Fibroblast of the aortic adventitia (primary cell): ENCODE measurements at places on chromosomes 7 and 10. TPM values are rescaled to one million over a fixed set of nuclear protein-coding genes. Genes with fewer than 3 reads are reported as not detected.
A peak's percentile ranks its signal among the peaks of the same experiment; 100 is the strongest.

DNA sequence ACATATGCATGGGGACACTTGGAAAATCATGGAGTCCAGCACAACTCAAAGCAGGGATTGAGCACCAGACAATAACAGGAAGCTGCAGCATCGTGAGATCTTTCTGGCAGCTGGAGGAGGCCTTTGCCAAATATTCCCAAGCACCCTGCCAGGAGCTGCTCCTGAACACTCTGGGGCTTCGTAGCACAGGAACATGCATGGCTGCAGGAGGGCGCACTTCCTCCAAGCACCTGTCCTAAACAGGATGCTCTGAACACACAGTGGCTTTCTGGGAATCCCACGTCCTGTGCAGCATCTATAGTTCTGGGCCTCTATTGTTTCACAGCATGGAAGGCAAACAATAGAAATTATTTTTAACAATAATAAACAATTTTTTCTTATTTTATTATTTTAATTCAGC is 4.1 kb downstream of the ABLIM1 start:
- DNase-seq = no peak

DNA sequence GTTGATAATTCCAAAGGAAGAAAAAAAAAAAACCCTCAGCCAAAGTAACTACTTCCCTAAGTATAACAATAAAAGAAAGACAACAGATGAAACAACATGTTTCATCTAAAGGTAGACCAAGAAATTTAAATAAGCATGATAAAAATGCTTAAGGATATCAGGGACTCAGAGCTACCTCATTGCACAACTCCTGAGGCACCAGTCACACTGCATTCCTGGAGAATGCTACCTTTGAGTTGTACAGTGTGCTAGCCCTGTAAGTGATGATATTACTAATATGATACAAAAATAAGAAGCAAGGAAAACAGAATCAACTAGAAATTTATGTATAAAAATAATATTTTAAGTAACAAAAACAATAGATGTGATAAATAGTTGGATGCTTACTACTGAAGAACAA is 29.5 kb upstream of the C7orf33 start:
- DNase-seq = no peak

DNA sequence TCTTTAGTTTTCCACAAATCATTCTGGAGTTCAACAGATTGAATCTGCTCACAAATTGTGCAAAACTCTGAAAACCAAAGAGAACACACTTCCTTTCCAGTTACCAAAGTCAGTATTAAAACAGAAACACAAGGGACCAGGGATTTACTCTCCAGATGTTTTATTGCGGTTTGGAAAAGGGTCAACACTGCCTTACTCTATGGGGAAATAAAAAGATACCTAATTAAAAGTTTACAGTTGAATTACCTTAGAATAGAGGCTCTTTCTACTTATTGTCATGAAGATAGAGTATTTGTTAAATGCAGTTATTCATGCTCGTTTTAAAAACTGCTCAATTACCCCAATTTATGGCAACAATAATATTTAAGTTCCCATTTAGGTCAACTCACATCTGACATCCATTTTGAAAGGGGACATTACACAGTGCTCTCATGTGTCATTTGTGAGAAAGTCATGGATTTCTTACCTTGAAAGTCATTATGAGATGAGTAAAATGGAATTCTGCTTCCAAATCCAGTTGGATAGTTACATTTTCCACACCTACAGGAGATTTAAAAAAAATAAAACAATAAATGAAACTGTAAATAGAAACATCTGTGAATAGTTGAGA is 8.4 kb downstream of the LAMB1 start:
- peak; percentile 30 for DNase-seq

DNA sequence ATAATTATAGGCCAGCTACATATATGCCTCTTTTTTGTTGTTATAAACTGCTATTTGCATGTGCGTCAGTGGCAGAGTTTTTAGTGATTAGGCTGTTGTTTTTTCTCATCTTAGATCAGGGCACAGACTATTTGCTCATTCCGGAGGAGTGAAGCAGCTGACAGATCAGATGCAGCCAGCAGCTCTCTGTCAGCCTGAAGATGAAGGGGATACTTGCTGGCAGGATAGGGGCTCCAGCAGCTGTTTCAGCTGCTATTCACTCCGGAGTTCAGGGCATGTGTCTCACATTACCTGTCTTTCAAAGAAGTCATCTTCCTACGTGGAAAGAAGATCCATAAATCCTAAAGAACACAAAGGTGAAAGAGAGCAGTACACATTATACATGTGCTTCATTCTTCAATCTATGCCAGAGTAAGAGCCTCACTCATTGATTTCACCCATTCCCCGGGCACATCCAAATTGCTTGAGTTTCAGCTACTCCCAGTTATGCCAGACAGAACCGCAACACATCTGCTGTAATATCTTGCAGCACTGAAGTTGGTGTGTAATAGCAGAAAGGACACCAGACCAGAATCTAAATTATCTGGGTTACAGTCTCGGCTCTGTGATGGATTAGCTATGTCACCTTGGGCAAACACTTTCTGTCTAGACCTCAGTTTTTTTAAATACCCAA is 182.8 kb upstream of the CHRM2 start:
- DNase-seq = no peak

DNA sequence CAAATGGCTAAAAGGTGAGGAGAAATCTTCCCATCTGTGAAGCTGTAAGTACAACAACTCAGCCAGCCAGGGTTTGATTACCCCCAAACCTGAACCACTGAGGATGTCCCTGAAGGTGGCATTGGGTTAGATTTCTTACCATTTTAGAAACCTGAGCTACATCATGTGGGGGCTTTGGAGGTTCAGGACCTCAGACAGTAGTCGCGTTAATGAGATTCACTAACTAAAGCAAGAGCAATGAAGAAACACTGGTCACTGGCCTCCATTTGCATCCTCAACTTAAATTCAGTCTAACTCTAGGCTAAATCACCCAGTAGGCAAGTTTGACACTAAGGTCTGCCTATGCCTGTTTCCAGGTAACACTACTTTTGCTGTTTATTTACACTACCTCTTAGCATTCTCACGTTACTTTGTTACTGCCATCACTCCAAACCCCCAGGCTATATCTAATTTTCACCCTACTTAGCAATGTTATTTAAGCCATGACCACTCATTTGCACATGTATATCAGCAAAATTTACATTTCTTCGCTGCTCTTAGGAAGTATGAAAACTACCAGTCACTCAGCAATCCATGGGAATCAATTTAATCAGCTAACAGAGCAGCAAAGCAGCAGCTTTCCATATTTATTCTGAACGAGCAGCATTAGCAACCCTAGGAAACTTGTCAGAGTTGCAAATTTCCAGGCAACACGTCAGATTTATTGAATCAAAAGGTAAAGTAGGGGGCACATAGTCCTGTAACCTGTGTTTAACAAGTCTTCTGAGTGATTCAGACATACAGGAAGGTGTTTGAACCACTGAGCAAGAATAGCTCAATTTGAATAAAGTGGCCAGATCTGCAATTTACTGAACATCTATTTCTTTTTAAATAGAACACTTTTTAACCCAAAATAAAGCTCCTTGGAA is 788.4 kb upstream of the SORCS1 start:
- no peak for DNase-seq

GRCh38 chr10:100175875-100176274 is 10.0 kb downstream of the ERLIN1 start:
- no peak for DNase-seq

GRCh38 chr10:118481871-118482270 is 113.6 kb downstream of the PRLHR start:
- DNase-seq = no peak

GRCh38 chr7:108286290-108286904 is 156.2 kb upstream of the LAMB4 start:
- DNase-seq = no peak

- DNase-seq = no peak
Measured at GRCh38 chr7:111059833-111060232, 31.1 kb upstream of the LRRN3 start.

DNA sequence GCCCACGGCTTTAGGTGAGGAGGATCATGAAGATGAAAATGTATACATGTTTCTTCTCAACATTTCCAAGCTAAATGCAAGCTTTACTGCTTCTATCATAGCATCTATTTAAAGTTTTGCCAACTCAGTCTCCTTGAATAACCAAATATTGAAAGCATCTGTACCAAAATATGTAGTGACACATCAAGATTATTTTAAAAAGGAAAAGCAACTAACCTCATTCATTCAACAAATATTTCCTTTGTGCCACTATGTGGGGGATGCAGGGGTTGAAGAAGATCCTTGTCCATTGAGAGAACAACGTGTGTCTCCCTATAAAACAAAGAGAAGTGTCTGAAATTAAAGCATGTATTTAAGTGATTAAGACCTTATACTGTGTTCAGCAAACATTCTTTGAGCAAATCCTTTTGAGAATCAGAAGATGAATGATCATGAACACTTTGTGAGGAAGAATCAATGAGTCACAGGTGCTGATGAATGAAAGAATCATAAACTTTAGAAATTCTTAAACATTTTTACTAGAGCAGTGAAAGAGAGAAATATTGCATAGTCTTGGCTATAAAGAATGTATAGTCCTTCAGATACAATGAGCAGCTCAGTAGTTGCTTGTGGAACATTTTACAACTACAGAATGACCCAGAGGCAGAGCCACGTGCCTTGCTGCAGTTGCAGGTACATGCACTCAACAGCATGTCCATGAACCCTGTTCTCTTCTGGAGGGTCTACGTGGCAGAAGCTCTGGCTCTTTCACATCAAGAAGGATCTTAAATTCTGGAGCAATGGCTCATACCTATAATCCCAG is 13.9 kb downstream of the TAS2R60 start:
- DNase-seq = peak; percentile 38

DNA sequence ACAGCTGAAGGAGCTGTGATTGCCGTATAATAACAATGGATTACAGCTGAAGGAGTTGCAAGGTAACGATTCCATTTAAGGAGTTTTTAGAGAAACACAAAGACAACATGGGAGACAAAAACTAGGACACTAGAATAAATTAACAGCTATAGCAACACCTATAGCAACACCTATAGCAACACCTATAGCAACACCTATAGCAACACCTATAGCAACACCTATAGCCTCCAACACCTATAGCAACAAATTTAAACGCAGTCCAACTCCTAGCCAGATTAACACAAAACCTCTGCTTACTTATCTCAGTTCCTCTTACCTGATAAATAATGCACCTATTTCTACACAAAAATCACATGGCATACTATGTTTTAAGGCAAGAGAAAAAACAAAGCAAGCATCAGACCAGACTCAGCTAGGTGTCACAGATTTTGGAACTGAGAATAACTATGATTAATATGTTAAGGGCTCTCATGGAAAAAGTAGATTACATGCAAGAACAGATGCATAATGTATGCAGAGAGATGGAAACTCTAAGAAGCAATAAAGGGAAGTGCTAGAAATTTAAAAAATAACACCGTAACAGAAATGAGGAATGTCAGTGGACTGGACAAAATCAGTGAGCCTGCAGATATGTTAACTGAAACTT is 55.7 kb upstream of the SRPK2 start:
- DNase-seq = no peak

DNA sequence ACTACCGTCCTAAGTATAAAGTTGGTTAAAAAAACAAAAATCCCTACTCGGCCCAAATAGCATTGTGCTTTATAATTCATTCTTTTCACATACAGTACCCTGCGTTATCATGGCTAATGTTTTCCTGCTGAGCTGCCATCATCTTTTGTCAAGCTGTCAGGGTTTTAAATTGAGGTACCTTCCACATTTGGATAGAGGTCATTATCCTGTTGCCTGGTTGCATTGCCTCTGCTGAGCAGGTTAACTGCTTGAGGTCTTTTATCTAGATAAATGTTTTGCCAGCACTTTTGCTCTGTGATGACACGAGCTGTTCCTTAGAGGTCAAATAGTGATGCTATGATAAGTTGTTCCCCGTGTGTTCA is 94.4 kb upstream of the FZD1 start:
- no peak for DNase-seq

DNA sequence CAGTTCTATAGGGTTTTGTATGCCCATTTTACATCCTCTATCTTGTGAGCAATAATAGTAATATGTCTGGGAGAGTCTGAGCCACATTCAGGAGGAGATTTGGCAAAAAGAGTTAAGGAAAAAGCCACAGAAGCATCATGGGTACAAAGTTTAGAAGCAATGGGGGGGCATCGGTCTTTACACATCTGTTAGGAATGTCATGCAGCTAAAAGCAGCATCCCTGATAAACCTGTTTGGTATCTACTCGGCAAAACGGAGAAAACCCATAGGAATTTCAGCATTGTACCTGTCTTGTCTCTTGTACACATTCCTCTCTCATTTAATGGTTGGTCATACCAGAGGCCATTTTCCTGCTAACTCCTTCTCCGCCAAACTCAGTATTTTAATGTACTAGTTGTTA is 12.5 kb upstream of the HERPUD2 start:
- peak; percentile 39 for DNase-seq

- peak; percentile 33 for DNase-seq
Measured at GRCh38 chr10:112389271-112389822, 15.4 kb downstream of the ACSL5 start.

GRCh38 chr7:148289630-148290029 is 300.9 kb upstream of the C7orf33 start:
- no peak for DNase-seq

DNA sequence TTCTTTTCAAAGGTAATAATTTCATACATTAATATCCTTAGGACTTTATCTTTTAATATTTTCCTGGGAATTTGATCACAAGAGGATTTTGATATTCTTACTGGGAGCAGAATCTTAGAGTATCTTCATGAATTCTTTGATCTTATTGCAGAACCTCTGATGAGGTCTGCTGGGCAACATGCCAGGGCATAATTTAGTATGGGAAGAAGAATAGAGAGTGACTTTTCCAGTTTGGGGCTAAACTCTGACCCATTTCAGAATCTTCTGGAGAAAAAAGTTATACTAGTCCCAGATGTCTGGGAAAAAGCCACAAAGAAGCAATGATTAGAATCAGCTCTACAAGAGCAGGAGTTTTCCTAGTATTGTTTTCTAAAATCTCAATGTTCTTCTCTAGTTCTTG is 28.0 kb upstream of the RSU1 start:
- peak; percentile 51 for DNase-seq

GRCh38 chr7:93575555-93576399 is 1.3 kb upstream of the CALCR start:
- no peak for DNase-seq

DNA sequence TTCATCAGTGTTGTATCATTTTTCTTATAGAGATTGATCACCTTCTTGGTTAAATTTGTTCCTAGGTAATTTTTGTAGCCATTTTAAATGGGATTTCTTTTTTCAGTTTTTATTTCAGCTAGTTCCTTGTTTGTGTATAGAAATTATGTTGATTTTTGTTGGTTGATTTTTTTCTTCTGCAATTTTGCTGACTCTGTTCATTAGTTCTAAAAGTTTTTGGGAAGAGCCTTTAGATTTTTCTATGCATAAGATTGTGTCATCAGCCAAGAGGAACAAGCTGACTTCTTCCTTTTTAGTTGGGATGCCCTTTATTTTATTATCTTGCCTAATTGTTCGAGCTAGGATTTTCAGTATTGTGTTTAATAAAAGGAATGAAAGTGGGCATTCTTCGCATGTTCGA is 222.2 kb upstream of the TEX47 start:
- DNase-seq = no peak

The HPSE2 gene
- total RNA-seq = not detected in 2 replicates

The ASZ1 gene
- not detected in 2 replicates for total RNA-seq

The A1CF gene
- total RNA-seq = not detected in 2 replicates

The GIMAP6 gene
- total RNA-seq = 0.18 and 0.74 TPM in 2 replicates

The GBX1 gene
- not detected in 2 replicates for total RNA-seq
